ENCODE measurements at places on chromosomes 6 and 20. TPM values are rescaled to one million over a fixed set of nuclear protein-coding genes. Genes with fewer than 3 reads are reported as not detected.
A peak's percentile ranks its signal among the peaks of the same experiment; 100 is the strongest.

DNA sequence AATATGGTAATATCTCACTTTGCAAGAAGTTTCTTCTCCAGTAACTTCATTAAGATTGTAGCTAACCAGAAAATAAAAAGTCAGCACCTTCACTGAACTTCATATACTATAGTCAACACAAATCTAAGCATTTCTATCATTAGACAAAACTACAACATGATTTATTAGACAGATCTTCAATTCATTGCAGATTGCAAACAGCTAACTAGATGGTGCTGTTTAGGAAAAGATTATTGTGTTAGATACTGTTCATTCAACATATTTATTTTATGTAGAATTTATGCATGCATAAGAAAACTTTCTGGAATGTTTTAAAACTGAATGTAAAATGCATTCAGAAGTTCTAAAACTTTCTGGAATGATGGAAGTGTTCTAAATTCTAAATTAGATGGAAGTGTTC lies 442.1 kb downstream of the HTR1B start:
- ATAC-seq = no peak

GRCh38 chr6:72835749-72836148 lies 213.9 kb downstream of the KCNQ5 start:
- ATAC-seq = no peak

The SLC17A2 gene
- not detected for total RNA-seq

- peak; percentile 91 for ATAC-seq
Observed at GRCh38 chr20:41003143-41003935, 25.3 kb upstream of the TOP1 start.

DNA sequence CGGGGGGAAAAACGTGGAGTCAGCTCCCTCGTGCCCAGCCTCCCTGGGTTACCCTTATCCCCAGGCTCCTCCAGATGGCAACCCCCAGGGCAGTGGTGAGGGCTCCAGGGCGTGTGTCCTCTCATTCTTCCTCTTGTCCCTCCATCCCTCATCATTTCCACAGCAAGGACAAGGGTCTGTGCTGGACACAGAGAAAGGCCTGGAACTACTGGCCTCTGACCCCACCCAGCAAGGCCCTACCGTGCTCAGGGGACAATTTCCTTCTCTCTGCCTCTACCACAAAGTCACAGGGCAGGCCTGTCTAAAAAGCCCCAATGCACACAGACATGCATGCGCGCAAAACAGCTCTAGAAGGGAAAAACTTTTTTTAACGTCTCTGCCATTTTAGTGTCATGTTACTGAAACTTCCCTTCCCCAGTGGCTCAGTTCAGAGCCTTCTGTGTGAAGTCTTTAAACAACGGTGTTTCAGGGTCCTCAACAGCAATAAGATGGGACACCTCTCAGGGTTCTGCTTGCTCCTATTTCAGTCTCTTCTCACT lies 1.1 kb upstream of the SLC35B2 start:
- ATAC-seq = no peak

DNA sequence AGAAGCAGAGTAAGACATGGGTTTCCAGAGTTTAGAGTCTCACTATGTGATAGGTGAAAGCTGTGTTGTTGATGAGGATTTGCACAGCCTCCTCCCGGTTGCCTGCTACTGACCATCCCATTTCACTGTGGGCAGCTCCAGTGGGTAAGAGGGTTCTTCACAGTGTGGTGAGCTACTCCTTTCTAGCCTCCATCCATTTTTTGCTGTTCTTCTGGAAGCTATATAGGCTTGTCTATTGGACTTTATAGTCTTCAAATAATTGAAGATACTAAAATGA lies 13.4 kb downstream of the UST start:
- peak; percentile 0 for ATAC-seq

DNA sequence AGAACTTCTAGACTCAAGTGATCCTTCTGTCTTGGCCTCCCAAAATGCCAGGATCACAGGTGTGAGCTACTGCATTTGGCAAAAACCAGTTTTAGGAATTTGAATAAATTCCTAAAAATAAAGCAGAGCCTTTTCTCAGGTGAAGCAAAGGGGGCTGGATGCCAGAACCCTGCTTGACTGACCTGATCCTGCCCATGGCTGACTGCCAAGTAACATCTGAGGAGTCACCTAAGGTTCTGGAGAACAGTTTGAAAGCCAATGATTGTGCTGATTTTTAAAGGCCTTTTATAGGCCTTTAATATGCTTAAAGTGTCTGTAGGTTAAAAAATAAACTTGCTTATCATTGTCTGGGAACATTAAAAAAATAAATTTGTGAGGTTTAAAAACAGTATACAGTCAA lies 14.1 kb upstream of the ZSCAN12 start:
- no peak for ATAC-seq

The NOTCH4 gene
- 2.3 TPM for total RNA-seq

DNA sequence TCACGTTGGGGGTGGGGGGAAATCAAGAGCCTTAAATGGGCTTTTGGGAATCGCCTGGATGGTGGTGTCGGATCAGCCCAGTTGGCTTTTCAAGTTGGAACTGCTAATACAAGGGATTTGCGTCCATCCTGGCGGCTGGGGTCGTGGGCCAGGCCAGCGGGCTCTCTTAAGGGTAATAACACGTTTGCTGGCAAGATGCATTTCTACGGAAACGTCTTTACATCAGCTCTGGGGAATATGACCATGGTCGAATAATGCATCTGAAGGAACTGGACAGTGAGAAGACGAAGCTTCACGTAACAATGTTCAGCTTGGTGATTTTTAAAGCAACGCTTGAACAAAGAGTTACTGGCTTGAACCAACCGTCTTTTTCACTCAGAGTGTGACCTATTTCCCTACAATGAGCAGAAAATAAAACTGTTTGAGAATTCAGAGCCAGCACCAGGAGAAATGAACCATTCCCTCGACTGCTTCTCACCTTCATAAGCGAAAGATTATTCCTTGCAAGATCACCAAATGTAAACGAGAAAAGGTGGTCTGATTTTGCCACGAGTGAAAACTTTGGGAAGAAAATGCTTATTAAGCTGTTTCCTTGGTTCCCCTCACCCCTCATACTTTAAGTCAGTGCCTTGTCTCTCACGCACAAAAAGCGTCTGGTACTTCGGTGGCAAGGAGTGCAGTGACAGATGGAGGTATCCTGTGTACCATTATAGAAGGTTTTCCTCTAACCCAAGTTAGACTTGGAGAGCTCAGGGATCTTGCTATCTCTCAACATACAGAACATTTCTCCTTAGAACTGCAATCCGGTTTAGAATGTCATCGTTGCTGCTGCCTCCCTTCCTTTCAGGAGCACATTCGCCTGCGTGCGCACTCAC lies 1.4 kb upstream of the MARCKS start:
- ATAC-seq = no peak

DNA sequence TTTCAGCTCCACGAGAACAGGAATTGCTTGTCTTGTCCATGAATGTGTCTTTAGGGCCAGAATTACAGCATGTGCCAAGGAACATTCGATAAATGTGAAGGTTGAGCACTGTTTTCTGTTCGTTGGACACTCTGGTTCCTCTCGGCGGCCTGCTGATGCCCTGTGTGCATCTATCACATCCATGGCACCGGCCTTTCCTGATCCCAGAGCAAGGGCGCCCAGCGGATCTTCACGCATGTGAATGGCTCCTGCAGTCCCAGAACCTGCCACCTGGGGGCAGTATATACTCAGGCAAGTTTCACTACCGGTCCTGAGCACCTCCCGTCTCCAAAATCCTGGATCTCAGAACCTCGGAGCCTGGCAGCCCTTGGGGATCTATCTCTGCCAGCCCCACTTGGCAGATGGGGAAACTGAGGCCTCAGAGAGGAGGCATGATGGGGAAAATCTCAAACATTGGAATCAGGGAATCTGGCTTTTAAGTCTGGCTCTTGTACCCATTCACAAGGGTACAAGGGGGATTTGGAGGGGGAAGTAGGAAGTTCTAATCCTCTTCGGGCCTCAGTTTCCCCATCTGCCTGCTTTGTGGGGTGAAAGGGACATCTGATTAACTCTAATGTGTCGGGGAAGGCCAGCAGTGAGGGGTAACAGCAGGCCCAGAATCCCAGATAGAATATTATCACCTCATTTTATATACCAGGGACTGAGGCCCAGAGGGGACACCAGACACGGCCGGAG lies 4.3 kb upstream of the CEBPB start:
- ATAC-seq = peak; percentile 48

GRCh38 chr6:160991406-160992060 lies at the start of gene MAP3K4:
MAP3K4 (plus strand) TSS chr6:160991769; CDS start chr6:160991932, 163 bp downstream.
- peak; percentile 73 for ATAC-seq

DNA sequence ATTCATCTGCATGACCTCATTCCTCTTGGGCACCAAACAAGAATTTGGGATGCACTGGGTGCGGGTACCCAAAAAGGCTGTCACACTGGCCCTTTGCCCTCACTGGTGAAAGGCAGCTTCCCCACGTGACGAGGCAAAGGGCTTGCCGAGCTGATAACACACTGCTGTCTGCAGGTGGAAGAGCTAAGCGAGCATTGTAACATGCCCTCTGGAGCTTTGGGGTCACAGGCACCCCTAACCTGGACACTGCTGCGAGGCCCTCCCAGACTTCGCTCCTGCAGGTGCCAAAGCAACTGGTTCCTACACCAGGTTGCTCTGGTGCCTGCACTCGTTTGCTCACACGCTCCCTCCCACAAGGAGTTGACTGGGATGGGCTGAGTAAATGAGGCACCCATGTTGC lies 1595.7 kb downstream of the HACE1 start:
- ATAC-seq = no peak

The SLC25A27 gene
- not detected for total RNA-seq

The HCRTR2 gene
- total RNA-seq = not detected

GRCh38 chr20:58965270-58966064 lies 15.6 kb upstream of the NELFCD start:
- no peak for ATAC-seq

- no peak for ATAC-seq
Observed at GRCh38 chr20:38726804-38727606, 2.7 kb downstream of the SLC32A1 start.

DNA sequence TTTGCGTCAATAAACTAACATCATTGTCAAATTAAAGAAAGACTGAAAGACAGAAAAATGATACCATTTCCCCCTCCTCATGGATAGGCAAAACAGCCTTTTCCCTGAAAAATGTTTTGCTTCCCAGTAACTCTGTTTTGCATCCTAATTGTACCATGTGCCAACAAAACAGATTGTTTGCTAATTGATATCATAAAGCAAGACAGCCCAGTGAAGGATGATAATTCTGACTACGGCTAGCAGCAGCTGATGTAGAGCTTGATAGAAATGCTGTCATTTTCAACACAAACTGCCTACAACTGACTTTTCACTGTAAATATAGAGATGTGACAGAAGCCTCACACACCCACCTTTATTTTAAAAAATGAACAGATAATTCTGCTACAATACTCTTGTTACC lies 1061.6 kb downstream of the HACE1 start:
- ATAC-seq = no peak

DNA sequence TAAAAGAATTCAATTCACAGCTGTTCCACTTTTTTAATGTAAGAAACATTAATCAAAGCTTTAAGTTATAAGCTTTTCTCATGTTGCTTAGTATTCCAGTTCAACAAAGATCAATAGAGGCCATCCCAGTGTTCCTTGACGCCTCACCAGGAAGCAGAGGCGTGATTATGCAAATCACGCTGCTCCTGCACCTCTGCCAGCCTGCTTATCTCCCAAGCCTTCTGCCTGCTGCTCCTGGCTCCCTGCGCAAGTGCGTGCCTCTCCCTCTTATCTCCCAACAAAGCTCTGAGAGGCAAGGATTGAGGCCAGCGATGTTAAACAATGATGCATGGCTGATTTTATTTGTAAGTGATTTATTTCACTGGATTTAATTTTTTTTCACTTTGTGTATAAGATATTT lies 42.8 kb downstream of the INSM1 start:
- ATAC-seq = no peak

GRCh38 chr6:41428336-41428995 lies 93.1 kb downstream of the NCR2 start:
- ATAC-seq = no peak

DNA sequence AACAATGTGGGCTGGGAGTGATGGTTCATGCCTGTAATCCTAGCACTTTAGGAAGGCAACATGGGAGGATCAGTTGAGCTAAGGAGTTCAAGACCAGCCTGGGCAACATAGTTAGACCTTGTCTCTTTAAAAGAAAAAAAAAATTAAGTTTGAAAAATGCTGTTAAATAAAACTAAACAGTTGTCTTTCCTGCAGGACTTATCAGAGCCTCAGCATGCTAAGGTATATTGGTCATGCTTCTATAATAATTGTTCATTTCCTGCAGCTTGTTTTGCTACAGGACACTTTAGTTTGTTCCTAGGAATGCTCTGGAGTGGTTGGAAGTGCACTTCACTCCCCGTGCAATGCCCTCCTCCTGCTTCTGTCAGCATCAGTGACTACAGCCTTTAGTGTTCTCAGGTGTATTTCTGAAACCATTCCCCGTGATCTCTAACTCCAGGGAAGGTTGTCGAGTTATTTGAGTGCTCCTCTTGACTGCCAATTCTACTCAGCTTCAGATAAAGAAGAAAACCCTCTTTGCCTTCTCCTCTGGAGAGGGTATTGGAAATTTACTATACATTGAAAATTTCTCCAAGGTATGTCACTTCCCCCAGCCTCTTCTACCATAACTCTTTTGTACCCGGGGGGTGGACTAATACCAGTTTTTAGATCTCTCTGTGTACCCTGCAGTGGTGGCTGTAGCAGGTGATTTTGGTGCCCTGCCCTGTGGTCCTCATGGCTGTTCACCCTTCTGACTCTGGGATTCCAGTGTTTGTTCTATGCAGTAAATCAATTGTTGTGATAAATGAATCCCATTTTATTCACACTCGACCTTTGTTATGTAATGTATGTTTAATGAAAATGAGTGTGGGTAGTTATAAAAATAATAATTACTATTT lies 33.8 kb downstream of the NHLRC1 start:
- no peak for ATAC-seq

The C2 gene
- total RNA-seq = 0.58 TPM

The AGER gene
- 19.3 TPM for total RNA-seq

The JAG1 gene
- total RNA-seq = not detected

- peak; percentile 70 for ATAC-seq
Observed at GRCh38 chr6:20173833-20174792, 38.2 kb downstream of the MBOAT1 start.

The MUC22 gene
- total RNA-seq = not detected

Measured in activated T-helper 17 cell treated with anti-CD3 and anti-CD28 coated beads, Interleukin-2, amount 50 U/mL, for 72 hours (primary cell).